Activated CD8-positive, alpha-beta T cell treated with anti-CD3 and anti-CD28 coated beads, Interleukin-2, amount 10 ng/mL, durations not matched to agents 7 days and 5 days (primary cell): ENCODE measurements at places on chromosomes 16 and 17. TPM values are rescaled to one million over a fixed set of nuclear protein-coding genes. Genes with fewer than 3 reads are reported as not detected.

DNA sequence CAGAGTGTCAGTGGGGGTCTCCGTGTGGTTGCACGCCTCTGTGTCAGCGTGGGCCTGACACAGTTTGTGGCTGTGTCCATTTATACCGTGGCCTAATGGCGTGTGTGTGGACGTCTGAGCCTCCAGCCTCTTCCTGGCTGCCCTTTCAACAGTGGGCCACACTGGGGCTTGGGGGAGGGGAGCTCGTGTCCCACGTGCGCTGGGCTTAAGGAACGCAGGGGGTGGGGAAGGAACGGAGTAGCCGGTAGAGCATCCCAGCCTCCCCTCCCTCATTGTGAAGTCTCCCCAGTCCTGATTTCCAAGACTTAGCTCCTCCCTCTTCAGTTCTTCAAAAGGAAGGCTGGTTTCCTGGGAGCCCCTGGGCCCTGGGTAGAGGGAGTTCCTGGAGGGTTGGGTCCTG is 9.5 kb upstream of the HES7 start:
- H3K4me3 ChIP-seq: no peak overlapping the region
- H3K27me3 ChIP-seq: peaks cover 12% of the 10 kb centered on the region
- no peak overlapping the region for H3K27ac ChIP-seq

DNA sequence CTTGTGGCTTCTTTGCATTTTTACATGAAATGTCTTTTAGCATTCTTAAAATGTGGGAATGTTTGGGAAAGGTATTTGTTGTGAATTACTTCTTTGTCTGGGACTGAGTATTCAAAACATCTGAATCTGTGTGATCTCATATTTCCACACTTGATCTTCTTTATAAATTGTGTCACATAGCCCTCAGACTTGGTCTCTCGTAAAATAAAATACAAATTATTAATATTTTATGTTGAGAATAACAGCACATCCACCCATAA is 81.9 kb downstream of the TUBD1 start:
- H3K27me3 ChIP-seq: no peaks in the 10 kb centered on the region
- H3K36me3 ChIP-seq: peaks cover 38% of the 10 kb centered on the region
- no peak overlapping the region for H3K27ac ChIP-seq
- no peak overlapping the region for H3K4me3 ChIP-seq
- peaks cover 24% of the 10 kb centered on the region for H3K4me1 ChIP-seq
- no peak for DNase-seq

GRCh38 chr17:71032746-71033273 is 863.5 kb downstream of the KCNJ2 start:
- no peak for DNase-seq
- no peak overlapping the region for H3K27ac ChIP-seq
- no peak overlapping the region for H3K4me3 ChIP-seq
- no peaks in the 10 kb centered on the region for H3K36me3 ChIP-seq

DNA sequence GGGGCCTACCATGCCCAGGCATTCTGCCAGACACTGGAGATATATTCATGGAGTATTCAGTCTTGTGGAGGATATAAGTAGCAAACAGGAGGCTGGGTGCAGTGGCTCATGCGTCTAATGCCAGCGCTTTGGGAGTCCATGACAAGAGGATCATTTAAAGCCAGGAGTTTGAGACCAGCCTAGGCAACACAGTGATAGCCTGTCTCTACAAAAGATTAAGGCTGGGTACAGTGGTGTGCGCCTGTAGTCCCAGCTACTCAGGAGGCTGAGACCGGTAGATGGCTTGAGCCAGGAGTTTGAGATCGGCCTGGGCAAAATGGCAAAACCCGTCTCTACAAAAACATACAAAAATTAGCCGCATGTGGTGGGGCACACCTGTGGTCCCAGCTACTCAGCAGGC is 37.7 kb upstream of the CDH3 start:
- H3K4me1 ChIP-seq: no peaks in the 10 kb centered on the region
- H3K36me3 ChIP-seq: no peaks in the 10 kb centered on the region
- no peak overlapping the region for H3K27ac ChIP-seq
- DNase-seq: no peak
- no peak overlapping the region for H3K4me3 ChIP-seq

Gene SLFN14
- not detected for total RNA-seq

DNA sequence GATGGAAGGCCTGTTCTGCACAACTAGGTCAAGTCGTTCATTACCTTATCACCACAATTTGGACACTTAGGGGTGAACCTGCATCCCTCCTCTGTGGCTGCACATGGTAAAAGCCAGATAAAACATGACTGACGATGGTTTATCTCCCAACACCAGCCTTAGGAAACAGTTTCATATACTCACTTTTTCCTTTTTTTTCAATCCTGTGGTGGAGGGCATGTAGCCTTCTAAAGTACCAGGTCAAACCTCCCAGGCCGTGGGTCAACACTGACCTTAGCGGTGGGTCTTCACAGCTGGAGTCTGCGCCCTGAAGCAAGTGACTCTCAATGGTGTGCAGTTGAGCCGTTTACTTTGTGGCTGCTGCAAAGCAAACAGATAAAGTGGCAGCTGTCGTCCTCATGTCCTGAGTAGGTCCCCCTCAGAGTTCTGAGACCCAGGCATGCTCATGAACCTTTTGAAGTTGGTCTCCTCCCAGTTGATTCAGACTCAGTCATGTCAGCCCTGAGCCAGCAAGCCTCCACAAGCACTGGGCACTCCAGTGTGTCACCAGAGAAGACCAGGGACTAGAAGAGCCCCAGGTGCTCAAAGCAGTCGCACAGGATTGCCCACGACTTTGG is 5.9 kb downstream of the FAHD1 start:
- no peak overlapping the region for H3K27ac ChIP-seq
- H3K4me3 ChIP-seq: no peak overlapping the region
- no peak for DNase-seq
- H3K4me1 ChIP-seq: peaks cover 13% of the 10 kb centered on the region

Gene SIAH1
- total RNA-seq: 14.9 TPM

Gene PFAS
- 78.3 TPM for total RNA-seq

Gene SRCIN1
- 0.34 TPM for total RNA-seq

GRCh38 chr17:36533935-36534839 is 481 bp downstream of the MYO19 start:
- H3K36me3 ChIP-seq: peaks cover 52% of the 10 kb centered on the region
- H3K4me3 ChIP-seq: peak overlapping the region; percentile 98
- H3K27me3 ChIP-seq: no peaks in the 10 kb centered on the region
- H3K4me1 ChIP-seq: peaks cover 51% of the 10 kb centered on the region
- H3K27ac ChIP-seq: peak overlapping the region; percentile 99

GRCh38 chr16:6698548-6698947 is 634.1 kb upstream of the RBFOX1 start:
- DNase-seq: no peak
- no peaks in the 10 kb centered on the region for H3K4me1 ChIP-seq
- H3K27ac ChIP-seq: no peak overlapping the region
- no peaks in the 10 kb centered on the region for H3K27me3 ChIP-seq
- H3K36me3 ChIP-seq: no peaks in the 10 kb centered on the region

DNA sequence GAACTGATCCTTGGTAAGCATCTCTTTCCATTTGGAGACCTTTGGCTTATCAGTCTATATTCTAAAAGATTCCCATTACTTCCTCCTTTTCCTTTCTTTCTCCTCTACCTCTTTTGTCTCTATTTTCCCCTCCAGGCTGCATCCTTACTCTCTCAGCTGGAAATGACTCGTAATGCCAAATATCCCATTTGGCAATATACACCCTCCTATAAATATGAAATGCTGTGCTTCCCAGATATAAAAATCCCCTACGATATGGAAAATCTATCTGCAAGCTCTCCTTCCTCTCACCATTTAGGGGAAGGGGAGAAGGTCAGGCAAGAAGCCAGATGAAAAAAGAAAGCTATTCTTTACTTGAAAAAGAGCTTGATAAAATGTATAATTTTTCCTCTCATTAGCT is 39.9 kb downstream of the XPO6 start:
- no peak for DNase-seq
- peaks cover 55% of the 10 kb centered on the region for H3K4me1 ChIP-seq
- no peak overlapping the region for H3K27ac ChIP-seq

- DNase-seq: peak; percentile 67
- peaks cover 61% of the 10 kb centered on the region for H3K4me1 ChIP-seq
- peak overlapping the region; percentile 93 for H3K27ac ChIP-seq
Measured at GRCh38 chr16:67029254-67030096, 526 bp downstream of the CBFB start.

Gene C16orf74
- 0.21 TPM for total RNA-seq

DNA sequence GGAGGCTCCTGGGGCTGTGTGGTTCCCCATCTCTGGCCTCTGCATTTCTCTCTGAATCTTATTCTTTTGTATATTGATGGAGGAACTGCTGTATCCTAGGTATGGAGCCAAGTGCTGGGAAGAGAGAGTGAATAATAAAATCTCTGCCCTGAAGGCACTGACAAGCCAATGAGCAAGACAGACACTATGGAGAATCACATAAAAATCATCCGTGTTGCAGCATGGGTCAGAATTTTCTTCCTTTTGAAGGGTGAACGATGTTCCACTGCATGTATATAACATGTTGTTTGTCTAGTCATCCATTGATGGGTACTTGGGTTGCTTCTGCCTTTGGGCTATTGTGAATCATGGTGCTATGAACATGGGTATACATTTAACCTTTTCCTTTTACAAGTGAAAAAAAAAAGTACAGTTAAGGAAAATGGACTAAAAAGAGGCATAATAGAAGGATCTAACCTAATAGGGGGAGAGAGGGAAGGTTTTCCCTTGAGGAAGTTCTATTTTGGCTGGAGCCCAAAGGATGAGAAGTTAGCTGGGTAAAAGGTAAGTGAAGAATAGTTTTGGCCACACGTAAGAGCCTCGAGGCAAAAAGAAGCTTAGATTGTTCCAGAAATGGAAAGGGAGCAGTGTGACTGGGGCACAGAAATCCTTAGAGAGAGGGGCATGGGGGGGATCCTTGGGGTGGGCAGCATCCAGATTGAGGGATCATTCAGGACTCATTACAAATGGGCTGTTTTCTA is 32.3 kb upstream of the GNA13 start:
- no peaks in the 10 kb centered on the region for H3K4me1 ChIP-seq
- peaks cover 20% of the 10 kb centered on the region for H3K27me3 ChIP-seq
- H3K27ac ChIP-seq: no peak overlapping the region
- DNase-seq: no peak
- no peak overlapping the region for H3K4me3 ChIP-seq
- no peaks in the 10 kb centered on the region for H3K36me3 ChIP-seq
